Posterior vena cava (tissue), 2 donors: ENCODE measurements at places on chromosomes 2 and 18. TPM values are rescaled to one million over a fixed set of nuclear protein-coding genes. Genes with fewer than 3 reads are reported as not detected.

Gene CHCHD5
- 12.7 TPM for total RNA-seq

GRCh38 chr18:77337604-77338003 lies 88.0 kb downstream of the GALR1 start:
- no peak for DNase-seq

GRCh38 chr18:37266290-37266689 lies 299.3 kb downstream of the CELF4 start:
- DNase-seq, result no peak

DNA sequence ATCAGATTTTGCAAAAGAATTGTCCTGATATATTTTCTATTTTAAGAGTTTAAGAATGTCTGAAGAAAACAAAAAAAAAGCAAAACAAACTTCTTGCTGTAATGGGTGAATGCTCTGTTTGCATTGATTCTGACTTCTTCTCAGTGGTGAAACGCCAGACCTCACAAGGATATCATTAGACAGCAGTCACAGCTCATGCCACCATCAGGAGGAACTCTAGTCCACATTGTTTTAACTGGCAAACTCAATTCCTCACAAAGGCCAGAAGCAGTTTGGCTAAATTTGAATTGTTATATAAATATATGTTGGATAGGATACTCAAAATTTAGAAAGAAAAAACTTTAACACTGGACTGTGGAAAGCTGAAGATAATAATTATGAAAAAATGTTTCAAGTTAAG lies 89.4 kb downstream of the DOK6 start:
- DNase-seq, result no peak

DNA sequence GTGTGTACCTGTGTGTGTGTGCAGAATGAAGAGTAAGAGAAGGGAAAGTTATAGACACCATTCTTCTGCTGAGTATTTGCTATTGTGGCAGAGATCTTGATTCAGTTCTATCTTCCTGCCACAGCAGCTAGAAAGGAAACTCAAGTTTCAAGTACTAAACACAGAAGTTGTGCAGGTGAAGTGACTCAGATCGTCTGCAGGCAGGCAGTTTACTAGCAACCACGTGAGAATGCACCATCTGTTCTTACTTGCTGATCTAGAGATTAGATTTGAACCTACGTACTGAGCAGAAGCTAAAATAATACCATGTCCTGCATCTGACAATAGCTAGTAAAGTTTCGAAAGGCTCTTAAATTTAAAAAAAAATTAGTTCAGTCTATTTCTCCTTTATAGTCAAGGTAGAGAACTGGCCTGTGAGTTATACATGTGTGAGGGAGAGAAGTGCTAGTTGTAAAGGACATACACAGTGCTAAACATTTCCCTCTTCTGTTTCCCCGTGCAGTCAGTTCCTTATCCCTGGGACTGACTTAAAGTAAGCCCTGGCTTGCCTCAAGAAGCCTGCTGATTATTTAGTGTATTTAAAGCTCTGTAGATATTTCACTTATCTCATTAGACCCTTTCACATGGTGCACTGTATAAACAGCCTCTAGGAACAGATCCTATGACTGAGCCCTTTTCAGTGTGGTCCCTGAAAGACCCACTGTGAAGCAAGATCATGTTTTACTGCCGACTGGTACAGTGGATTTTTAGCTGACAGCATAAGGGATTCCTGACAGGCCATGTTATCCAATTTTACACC lies 45.0 kb downstream of the SLC38A11 start:
- DNase-seq, result no peak

Gene UGT1A3
- total RNA-seq, result not detected

- DNase-seq, result no peak
These were observed 5.1 kb downstream of the DLX2 start for GRCh38 chr2:172097557-172098131.

DNA sequence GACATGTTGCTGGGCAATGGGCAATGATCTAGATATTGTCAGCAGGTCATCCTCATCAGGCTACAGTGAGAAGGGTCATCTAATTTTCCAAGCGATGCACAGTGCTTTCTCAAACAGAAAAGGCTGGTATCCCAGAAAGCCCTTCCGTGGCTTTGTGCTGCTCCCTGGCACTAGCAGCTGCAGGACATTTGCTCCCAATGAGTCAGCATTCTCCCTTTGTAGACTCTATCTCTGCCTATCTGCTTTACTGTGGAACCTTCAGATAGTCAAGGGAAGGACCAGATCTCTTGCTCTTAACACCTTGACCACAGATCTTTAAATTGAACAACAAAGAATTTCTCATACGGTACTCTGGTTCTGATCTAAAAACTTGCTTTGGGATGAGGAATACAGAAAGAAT lies 101.4 kb downstream of the CDH2 start:
- no peak for DNase-seq

Gene STK36
- total RNA-seq, result 16.1 TPM

GRCh38 chr18:78123926-78124797 lies 855.5 kb upstream of the SALL3 start:
- DNase-seq, result no peak

Gene RIT2
- total RNA-seq, result not detected

Gene ZNF532
- total RNA-seq, result 83.6 TPM

- no peak for DNase-seq
These were observed 101.2 kb upstream of the SLC38A11 start for GRCh38 chr2:165056564-165056963.

Gene ANKRD44
- 21.2 TPM for total RNA-seq

Gene MARCHF4
- total RNA-seq, result not detected

- no peak for DNase-seq
These were observed 146.0 kb downstream of the VAPA start for GRCh38 chr18:10059610-10060468.

- no peak for DNase-seq
These were observed 7.9 kb downstream of the MAP3K2 start for GRCh38 chr2:127379712-127380355.

- DNase-seq, result no peak
These were observed 181.5 kb upstream of the ITGA4 start for GRCh38 chr2:181275643-181276070.

DNA sequence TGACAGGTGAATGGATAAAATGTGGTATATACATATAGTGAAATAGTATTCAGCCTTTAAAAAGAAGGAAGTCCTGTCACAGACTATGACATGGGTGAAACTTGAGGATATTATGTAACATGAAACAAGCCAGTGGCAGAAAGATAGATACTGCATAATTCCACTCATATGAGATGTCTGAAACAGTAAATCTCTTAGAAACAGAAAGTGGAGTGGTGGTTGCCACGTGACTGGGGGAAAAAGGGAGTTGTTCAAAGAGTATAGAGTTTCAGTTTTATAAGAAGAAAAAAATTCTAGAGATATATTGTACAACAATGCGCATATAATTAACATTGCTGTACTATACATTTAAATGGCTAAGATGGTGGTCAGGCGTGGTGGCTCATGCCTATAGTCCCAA lies 178.2 kb upstream of the ATP5MC3 start:
- no peak for DNase-seq

- DNase-seq, result no peak
These were observed 151.8 kb downstream of the EHBP1 start for GRCh38 chr2:62857139-62857931.

DNA sequence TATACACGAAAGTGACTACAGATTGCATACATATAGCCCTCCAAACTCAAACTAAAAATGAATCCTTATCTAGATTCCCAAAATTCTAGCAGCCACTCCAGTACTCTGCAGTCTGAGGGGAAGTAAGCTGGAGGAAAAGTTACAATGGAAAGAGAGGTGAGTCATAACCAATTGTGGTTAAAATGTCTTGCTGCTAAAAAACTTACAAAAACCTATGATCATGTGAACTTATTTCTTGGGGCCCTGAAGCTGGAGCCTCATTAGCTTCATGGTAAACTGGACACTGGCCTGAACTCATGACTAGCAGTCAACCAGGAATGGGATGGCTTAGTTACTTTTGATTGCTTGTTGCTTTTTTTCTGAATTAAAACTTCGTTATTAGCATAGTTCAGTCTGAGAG lies 175.9 kb downstream of the SLC4A3 start:
- no peak for DNase-seq

Gene ACOXL
- total RNA-seq, result not detected

Gene SRD5A2
- total RNA-seq, result not detected

DNA sequence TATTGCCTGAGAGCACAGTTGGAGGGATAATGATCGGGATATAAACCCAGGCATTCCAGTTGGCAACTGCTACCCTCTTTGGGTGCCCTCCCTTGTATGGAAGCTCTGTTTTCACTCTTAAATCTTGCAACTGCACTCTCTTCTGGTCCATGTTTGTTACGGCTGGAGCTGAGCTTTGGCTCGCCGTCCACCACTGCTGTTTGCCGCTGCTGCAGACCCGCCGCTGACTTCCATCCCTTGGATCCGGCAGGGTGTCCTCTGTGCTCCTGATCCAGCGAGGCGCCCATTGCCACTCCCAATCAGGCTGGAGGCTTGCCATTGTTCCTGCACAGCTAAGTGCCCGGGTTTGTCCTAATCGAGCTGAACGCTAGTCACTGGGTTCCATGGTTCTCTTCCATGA lies 60.7 kb downstream of the HAUS1 start:
- no peak for DNase-seq

GRCh38 chr2:181104512-181105115 lies 124.2 kb downstream of the UBE2E3 start:
- DNase-seq, result no peak
